HT-29 (cell line): ENCODE measurements at places on chromosomes 16 and 17. TPM values are rescaled to one million over a fixed set of nuclear protein-coding genes. Genes with fewer than 3 reads are reported as not detected.

DNA sequence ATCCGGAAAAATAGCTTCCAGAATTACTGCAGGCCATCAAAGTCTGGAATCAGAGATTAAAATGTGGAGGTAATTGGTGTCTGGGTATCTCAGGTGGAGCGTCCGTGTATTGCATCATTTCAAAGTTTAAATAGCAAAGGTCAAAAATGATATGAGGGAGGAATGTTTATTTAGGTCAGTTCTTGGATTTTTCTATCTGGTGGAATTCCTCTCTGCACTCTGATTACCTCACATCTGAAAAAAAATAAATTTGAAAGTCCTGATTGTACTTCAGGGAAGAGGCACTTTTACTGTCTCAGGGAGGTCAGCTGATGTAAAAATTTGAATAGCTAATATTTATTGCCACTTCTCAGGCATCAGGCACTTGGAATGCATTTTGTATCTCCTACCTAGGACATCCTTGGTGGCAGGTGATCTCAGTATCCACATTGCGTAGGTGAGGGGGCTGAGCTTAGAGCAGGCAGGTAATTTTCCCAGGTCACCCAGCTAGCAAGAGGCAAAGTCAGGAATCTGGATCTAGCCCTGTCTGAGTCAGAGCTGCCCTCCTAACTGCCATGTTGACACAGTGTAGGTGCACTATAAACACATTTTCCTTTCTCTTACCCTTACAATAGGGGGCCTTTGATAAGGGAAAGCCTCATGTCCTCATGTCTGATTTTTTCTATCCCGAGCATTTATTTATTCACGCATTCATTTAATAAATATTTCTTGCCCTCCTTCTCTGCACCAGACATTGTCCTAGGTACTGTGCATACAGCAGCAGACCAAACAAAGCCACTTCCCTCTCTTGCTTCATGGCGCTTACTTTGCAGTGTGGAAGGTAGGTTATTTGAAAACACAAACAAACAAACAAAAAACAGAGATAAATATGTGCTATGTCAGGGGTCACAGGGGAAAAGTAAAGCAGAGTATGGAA is 454.3 kb downstream of the HAPSTR1 start:
- DNase-seq = no peak

Gene CES5A
- not detected in 2 replicates for total RNA-seq

Gene PKMYT1
- total RNA-seq = 86.3 and 92.1 TPM in 2 replicates

- DNase-seq = no peak
Observed at GRCh38 chr16:85524365-85524629, 88.8 kb upstream of the GSE1 start.

DNA sequence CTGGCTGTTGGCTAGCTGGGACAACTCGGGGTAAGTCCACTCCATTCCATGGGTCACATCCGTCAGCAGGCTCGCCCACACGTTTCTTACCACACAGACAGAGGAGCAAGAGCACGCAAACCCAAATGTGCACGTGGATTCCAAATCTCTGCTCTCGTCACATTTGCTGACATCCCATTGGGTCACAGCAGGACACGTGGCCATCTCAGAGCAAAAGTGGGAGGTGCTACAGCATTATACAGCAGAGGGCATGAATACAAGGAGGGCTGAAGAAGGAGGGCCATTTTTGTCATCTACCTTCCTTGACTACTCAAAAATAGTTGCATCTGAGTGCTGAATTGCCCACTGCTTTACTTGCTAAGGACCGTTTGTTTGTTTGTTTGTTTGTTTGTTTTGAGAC is 84.7 kb downstream of the RBBP6 start:
- no peak for DNase-seq

DNA sequence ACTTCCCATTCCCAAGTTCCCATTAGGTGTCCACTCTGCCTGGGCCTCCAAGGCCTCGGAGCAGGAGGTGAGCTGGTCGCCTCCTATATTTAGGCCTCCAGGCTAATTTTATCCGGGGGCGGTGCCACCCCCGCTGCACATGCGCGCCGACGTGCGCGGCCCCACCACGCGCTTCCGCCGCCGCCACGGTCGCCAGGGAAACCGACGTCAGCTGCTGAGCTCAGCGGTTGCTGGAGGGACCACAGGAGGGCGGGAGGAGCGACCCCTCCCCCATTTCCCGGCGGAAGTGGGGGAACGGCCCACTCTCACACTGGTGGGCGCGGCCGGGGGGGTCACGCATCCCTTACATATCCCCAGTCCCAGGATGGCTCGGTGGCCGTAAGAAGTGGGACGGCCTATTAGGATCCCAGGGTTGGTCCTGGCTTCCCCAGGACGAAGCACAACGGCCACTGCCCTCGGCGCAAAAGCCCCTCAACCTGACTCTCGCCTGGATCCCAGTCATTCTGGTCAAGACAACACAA is 1.0 kb downstream of the PER1 start:
- peak; percentile 44 for DNase-seq

Gene CCL16
- total RNA-seq = not detected in 2 replicates

DNA sequence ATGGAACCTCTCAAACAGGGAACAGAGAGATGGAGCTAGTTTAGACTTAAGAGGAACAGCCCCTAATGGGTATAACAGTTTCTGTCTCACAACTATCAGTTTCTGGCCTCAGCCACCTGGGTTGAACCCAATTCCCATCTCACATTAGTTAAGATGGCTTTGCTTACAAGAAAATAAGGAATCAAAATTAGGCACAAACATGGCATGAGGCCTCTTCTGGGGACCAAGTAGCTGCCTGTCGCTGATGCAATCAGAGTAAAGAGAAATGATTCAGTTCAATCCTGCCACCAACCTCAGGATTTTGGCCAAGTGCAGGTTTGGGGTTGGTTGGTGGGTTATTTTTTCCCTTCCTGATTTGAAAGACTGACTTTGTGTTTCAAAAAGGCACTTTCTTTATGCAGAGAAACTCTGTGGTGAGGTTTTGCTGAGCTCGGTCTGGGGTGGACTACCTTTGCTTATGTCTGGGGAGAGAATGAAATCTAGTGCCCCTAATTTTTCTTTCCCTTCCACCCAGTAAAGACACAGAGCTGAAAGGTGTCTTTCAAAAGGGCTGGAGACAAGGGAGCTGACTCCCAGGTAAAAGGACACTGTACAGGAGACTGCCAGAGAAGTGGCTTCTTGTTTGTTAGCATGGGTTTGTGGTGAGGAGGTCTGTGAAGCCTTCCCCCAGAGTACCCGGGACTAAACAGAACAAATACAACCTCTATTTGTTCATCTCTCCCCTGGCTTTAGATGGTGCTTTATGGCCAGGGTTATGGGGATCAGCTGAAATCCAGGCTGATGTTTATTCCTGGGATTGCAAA is 44.8 kb upstream of the NFAT5 start:
- no peak for DNase-seq

Gene ABCA3
- total RNA-seq = under 0.01 and 2.5 TPM in 2 replicates

Gene MIS12
- total RNA-seq = 8.2 and 10.5 TPM in 2 replicates

Gene PIEZO1
- total RNA-seq = 327 and 375 TPM in 2 replicates

DNA sequence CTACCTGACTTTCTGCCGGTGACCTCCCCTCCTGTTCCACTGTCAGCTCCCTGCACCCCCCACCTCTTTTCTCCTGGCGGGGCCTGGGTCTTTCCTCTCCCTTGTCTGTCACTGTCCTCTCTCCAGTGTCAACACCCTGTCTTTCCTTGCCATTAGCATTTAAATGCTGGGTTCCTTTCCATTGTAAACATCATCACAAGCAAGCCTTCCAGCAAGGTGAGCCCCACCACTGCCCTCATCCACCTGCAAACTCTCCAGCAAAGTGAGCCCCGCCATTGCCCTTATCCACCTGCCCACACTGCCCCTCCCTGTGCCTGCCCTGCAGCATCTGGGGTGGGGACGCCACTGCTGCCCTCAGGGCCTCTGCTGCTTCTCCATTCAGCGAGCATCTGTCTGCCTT is 195.0 kb downstream of the ENGASE start:
- DNase-seq = no peak

GRCh38 chr16:79848719-79849118 is 248.2 kb upstream of the MAF start:
- no peak for DNase-seq

DNA sequence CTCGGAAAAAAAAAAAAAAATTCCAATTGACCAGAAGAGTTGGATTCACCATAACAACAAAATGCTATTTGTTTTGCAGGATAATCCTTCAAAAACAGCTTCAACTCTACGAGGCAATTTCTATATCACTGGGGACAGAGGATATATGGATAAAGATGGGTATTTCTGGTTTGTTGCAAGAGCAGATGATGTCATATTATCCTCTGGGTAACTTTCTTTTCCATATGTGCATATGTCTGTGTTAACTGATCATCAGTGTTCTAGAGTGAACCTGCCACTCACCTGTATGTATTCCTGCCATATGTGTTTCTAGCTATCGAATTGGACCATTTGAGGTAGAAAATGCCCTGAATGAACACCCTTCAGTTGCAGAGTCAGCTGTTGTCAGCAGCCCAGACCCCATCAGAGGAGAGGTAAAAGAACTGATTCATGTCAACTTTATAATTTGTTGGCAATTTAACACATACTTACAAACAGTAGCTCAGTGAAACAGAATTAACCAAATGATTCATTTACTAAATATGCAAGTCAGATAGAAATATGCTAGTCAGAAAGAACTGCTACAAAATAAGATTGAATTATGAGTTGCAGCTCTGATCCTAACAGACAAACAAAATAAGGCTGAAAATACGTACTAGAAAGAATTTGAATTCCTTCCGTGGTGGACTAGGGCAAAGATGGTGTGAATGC is 14.2 kb downstream of the ERI2 start:
- DNase-seq = no peak
